BJ (cell line): ENCODE measurements at places on chromosomes 4 and X. TPM values are rescaled to one million over a fixed set of nuclear protein-coding genes. Genes with fewer than 3 reads are reported as not detected.

GRCh38 chr4:169110633-169111032 lies 100.6 kb upstream of the CBR4 start:
- DNase-seq = no peak

DNA sequence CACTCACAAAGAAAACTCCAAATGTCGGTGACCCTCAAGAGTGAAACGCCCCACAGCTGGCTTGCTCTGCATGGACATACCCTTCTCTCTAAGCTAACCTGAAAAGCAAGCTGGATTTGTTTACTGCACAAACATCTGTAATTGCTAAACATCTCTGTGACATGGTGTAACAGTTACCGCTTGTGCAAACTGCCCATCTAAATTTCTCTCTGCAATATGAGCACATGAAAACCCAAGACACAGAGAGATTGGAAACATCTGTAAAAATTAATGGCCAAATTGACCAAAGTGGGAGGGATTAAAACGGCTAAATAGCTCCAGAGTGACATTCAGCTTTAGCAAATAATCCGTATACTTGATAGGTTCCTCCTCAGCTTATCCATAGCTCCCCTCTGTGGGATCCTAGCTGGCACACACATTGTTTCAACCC lies 155.0 kb upstream of the MAP3K15 start:
- DNase-seq = no peak

GRCh38 chr4:100100985-100101384 lies 89.3 kb downstream of the DDIT4L start:
- no peak for DNase-seq

PDE6B gene
- polyA plus RNA-seq = 0.10 and 0.22 TPM in 2 replicates

POU4F2 gene
- polyA plus RNA-seq = not detected in 2 replicates
